Trophoblast cell (in vitro differentiated cells and primary cell): ENCODE measurements at places on chromosomes 4 and X.
A peak's percentile ranks its signal among the peaks of the same experiment; 100 is the strongest.

DNA sequence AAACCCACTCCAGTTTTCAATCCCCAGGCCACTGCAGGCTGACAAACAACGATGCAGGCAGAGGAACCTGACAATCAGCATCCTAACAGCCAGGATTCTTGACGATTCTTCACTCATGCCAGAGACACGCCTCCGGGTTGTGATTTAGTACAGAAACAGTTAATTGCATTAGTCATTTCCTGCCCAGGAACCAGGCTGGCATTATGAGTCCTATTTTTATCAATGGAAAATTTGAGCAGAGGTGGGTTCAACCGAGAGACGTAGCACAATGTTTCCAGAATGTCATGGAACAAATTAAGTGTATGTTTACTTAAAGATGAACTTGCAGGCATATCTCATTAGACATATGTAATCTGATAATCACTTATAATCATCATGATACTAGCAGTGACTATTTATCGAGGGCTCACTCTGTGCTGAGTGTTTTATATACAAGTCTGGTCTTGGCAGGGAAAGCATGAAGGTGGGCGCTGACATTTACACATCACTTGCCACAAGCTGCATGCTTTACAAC is 159.7 kb downstream of the NSUN7 start:
- DNase-seq = no peak

- DNase-seq = peak; percentile 13
These were observed 40.2 kb upstream of the NDNF start for GRCh38 chr4:121112530-121112929.

GRCh38 chrX:154096140-154097002 is 1.1 kb downstream of the MECP2 start:
- DNase-seq = no peak

- no peak for DNase-seq
These were observed 53.7 kb upstream of the MYOZ2 start for GRCh38 chr4:119081943-119082342.

DNA sequence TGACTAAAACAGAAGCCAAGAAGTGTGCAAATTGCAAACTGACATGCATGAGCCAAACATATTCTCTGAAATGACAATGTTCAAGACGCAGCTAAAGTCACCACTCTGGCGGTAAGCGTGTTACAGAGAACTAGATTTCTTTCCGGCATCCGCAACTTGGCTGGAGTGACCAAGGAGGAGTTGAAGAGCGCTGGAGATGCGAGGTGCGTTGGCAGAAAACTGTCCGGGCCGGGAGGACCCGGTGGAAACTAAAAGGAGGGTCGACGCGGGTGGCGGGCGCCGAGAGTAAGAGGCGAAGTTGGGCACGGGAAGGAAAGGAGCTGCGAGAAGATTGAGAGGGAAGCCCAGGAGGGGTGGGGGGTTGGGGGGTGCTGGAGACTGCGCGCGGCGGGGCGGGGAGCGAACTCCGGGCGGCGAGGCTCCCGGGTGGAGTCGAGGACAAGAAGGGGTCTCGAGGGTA is 807 bp downstream of the SEL1L3 start:
- peak; percentile 42 for DNase-seq

- DNase-seq = no peak
These were observed 109.4 kb upstream of the MAP3K15 start for GRCh38 chrX:19624739-19625138.

DNA sequence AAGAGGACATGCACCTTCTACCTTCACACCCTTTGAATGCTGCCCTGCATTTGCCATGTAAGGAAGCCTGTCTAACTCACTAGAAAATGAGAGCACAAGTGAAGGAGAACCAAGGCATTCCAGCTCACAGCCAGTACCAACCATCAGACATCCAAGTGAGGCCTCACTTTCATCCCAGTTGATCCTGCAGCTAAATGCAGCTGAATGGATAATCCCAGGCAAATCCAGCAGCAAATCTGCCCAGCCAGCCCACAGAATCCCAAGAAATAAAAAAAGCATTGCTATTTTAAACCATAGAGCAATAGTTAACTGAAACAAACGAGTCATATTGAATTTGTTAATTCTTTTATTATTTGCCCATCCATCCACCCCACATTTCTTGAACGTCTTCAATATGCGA is 112.5 kb downstream of the C4orf33 start:
- no peak for DNase-seq

DNA sequence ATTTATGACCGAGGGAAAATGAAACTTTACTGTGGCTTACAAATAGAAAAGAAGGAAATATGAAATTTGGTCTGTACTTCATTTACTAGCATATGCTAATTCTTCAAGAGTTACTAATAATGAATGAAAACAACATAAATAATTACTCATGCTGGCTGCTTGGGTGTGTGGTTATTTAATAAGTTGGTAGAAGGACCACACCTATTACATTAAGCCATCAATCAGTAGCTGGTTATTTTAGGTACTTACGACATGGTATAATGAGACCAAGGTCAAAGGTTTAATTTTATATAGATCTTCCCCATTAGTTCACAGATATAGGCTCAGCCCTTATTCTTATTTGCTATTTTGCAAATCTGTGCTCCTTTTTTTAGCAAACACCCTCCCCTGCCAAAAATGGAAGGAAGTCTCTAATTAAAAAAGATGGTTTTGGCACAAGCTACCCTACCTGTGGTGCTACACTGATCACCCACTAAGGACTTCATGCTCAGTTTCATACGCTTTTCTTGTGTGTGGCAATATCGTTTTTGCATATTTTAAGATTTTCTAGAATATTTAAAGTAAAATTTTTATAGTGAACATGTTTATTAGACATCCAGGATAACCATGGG is 14.1 kb downstream of the TMPRSS11D start:
- no peak for DNase-seq

DNA sequence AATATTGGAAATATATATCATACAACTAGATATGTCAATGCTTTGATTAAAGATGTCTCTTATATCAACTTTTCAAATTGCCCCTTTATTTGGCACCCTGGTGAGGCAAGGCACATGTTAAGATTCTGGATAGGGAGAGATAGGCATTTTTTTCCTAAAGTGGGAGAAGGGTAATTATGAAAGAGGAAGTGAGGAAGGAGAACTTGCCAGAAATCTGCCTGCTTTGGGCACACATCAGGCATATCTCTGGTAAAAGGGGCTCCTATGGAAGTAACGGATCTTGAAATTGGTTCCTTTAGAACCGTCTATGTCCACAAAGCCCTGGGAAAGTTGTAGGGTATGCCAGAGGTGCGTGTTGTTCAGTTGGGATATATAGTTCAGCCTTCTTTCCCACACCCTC is 5.7 kb downstream of the IL15 start:
- DNase-seq = no peak

GRCh38 chrX:67546496-67547423 is 2.9 kb downstream of the AR start:
- DNase-seq = no peak

- DNase-seq = no peak
These were observed 1550.9 kb downstream of the C4orf33 start for GRCh38 chr4:130646886-130647285.

GRCh38 chr4:2651998-2652397 is 104.1 kb downstream of the TNIP2 start:
- DNase-seq = no peak

GRCh38 chr4:152374606-152375285 is 161.1 kb downstream of the FBXW7 start:
- no peak for DNase-seq

- no peak for DNase-seq
These were observed 19.0 kb downstream of the USP53 start for GRCh38 chr4:119231491-119231890.

DNA sequence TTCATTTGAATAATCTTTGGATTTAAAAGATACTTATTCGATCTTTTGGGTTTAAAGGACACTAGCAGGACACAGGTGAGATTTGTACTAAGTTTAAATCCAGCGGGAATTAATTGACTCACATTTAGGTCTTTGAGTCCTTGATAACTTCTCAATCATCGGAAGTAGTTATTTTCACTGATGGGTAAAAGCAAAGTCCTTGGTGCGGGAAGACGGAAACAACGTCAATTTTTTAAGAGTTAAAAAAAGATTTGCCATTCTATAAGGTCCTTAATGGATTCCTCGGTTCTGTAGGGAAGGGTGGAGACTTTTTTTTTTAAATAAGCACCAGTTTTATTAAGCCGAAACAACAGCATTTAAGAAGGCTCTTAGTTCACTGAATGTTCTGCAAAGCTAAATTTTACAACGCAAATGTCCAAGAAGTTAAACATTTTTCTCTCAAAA is 2.9 kb downstream of the TMSB4X start:
- no peak for DNase-seq

GRCh38 chrX:19194285-19195242 is 72.3 kb upstream of the ADGRG2 start:
- DNase-seq = no peak

DNA sequence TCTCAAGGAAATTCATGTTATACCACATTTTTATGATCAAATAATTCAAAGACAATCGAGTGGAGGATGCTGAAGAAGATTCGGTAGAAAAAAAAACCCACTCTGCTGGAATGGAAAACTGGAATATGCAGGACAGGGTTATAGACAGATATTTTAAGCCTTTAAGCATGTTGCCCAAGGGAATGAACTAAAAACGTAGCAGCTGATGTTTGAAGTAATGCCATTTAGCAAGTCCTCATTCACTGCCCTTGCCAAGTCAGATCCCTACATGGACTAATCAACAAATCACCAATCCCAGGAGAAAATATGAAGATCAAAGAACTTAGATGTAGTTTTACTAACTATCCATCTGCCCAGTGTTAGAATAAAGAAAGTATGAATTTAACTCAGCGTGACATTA is 75.6 kb upstream of the ETNPPL start:
- DNase-seq = no peak

GRCh38 chrX:153460826-153461225 is 9.6 kb downstream of the HAUS7 start:
- peak; percentile 64 for DNase-seq

GRCh38 chrX:134688031-134688823 is 30.0 kb upstream of the PLAC1 start:
- no peak for DNase-seq

GRCh38 chr4:84778041-84778440 is 188.4 kb downstream of the WDFY3 start:
- no peak for DNase-seq

GRCh38 chr4:65083076-65083475 is 587.2 kb downstream of the EPHA5 start:
- DNase-seq = no peak

DNA sequence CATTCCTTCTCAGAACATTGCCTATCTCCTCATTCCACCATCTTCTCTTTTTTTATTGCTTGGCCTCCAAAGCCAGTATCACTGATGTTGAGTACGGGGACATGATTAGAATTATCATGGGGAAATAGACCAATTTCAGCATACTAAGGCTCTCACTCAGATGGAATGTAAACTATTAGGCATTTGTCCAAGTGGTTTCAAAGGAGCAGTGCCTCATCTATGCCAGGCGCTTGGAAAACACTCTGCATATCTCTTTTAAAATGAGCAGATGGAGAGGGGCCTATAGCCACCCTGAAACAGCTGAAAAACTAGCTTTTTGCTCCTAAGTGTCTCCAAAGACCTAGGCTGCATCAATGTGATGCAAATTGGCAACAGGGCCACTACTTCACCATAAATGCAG is 150.8 kb upstream of the DIPK2B start:
- no peak for DNase-seq

GRCh38 chrX:98299785-98300184 is 1416.1 kb downstream of the RPA4 start:
- DNase-seq = no peak

DNA sequence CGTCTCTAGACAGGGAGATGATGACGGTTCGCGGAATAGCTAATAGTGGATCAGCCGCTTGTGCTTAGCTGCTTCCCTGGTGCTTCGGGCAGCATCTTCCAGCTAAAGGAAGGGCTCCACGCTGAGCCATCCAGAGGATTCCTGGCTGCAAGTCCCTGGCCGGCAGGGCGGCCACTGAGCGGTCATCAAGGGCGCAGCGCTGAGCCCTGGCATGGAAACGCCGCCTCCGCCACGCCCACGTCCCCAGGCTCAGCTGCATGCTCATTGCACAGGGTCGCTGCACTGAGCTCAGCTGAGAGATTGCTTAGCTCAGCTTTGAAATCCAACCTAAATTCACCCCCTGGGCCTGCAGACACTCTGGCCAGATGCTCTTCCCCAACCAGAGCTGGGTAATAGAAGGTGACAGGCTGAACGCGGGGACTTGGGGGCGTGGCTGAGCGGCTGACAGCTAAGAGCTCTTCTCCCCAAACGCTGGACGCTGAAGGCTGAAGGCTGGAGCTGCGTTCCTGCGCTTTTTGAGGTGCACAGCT is 118.2 kb upstream of the KIT start:
- peak; percentile 82 for DNase-seq

DNA sequence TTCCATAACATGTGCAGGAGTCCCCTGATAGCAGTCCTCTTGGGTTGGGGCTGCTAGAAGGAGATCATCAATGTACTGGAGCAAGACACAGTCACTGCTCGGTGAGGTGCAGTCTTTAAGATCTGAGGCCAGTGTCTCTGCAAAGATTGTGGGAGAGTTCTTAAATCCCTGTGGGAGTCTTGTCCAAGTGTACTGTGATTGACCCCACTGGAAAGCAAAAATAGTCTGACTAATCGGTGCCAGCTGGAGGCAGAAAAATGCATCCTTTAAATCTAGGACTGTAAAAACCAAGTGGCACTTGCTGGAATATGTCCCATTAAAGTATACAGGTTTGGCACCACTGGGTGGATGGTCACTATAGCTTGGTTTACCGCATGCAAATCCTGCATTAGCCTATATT is 31.1 kb downstream of the SULT1E1 start:
- no peak for DNase-seq

GRCh38 chr4:80798082-80798481 is 232.4 kb upstream of the BMP3 start:
- peak; percentile 30 for DNase-seq

DNA sequence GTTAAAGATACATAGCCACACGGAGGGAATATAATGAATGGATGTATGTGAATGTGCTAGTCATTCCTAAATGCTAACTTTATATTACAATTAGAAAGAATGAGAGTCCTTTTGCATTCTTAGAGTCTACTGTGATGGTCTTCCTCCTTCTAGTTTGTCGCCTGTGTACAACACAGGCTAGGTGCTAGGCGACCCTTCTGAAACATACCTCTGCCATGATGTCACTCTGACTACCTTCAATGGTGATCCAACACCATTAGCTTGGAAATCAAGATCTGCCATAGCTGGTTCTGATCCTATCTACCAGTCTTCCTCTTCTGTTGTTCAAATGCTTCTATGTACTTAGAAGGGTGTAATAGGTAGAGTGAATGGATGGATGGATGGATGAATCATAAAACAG is 151.2 kb downstream of the MGST2 start:
- no peak for DNase-seq

DNA sequence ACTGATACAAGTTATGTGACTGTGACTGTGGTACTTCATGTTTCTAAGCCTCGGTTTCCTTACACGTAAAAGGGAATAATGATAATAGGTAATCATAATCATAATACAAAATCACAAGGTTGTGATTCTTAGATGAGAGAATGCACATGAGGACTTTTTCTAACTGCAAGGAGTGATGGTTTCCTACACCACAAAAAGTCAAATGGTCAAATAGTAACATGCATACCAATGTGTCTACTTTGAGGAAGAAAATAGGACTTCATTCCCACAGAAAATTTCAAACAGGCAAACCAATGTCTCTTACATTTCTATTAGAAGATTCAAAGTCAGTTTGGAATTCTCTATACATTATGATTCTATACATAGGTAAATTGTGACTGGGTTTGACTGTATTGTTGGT is 368.7 kb upstream of the FTHL17 start:
- no peak for DNase-seq
